ENCODE measurements at places on chromosomes 7 and 10. TPM values are rescaled to one million over a fixed set of nuclear protein-coding genes. Genes with fewer than 3 reads are reported as not detected.

DNA sequence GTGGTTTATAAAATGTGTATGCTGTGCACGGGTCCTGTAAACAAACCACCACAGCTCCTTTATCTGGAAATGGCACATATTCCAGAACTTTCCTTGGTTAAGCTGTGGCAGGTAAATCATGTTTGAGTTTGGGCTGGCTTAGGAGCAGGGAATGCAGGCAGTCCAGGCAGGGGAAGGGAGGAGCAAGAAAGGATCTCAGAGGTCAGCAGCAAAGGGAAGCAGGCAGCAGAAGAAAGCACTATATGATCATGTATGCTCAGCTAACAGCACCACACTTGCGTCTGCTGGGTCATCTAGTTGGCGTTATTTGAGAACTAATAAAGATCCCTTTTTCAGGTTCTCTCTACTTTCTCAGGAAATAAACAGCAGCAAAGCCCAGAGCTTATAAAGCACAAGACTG lies 7.8 kb downstream of the ICA1 start:
- no peak for DNase-seq

Gene ING3
- total RNA-seq = 22.2 TPM

DNA sequence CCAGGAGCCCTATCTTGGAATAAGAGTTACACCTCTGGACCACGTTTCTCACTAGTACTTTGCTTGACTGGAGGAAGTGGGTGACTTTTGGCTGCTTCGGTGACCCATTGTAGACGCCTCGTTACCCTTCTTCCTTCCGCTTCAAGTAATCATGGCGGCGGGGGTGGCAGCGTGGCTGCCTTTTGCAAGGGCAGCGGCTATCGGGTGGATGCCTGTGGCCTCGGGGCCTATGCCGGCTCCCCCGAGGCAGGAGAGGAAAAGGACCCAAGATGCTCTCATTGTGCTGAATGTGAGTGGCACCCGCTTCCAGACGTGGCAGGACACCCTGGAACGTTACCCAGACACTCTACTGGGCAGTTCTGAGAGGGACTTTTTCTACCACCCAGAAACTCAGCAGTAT lies 1.5 kb downstream of the KCND2 start:
- no peak for DNase-seq

DNA sequence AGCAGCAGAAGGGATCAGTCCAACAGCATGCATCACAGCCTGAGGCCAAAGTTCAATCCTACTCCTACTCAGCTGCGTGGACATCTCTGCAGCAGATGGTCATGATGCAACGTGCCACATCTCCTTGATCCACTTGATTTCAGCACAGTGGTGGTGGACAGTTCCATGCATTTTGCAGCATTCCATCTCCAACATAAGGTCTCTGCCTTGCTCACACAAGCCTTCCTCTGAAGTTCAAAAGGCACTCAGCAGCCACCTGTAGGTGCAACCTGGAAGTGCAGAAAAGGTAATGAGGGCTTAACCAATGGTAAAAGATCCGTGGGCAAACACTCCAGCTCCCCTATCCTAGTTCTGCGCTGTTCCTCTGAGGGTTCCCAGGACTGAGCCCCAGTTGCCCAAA lies 57.5 kb upstream of the CHCHD3 start:
- DNase-seq = no peak

- peak; percentile 75 for DNase-seq
Observed at GRCh38 chr10:5293691-5294550, 70.8 kb upstream of the UCN3 start.

DNA sequence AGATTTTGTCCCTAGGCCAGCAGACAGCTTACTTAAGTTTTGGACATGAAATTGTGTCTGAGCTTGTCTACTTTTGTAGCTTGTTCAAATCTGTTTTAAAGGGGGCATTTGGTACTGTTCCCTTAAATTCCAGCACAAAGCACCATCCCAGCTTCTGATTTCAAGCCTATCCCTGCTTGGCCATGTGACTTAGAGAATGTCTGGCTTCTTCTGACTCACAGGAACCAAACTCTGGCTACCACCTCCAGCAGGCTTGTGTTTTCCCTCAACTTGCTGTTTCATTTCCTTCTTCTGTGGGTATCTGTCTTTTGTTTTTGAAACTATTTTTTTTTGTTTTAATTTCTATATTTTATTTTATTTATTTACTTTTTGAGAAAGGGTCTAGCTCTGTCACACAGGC lies 97.9 kb upstream of the FZD8 start:
- no peak for DNase-seq

Gene ALOX5
- 0.68 TPM for total RNA-seq

Gene LRRC17
- not detected for total RNA-seq

DNA sequence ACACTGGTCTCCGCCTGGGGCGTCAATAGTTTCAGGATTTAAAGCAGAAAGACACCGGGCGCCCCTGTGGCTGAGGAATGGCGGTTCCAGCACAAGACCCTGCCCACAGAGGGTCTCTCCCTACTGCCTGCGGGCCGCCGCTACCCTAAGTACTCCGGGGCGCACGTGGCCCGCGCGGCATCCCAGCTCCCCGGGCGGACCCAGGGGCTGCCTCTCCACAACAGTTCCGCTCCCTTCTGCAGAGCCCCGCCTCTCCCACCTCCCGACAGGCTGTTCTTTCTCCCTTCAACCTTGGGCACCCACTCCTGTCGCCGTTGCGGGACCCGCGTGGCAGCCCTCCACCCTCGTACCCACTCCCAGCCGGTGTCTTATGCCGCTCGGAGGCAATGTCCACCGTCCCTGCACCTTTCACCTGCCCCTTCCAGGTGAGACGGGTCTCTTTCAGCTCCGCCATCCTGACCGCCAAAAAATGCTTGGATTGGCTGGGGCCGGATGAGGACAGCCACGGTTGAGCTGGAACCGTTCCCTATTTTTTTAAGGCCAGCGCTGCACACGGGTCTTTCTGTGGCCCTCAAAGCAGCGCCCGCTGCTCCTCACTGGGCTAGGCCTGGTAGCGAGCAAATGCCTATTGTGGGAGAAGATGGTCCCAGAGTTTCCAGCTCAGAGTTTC lies 1.6 kb upstream of the NKX2-3 start:
- no peak for DNase-seq

DNA sequence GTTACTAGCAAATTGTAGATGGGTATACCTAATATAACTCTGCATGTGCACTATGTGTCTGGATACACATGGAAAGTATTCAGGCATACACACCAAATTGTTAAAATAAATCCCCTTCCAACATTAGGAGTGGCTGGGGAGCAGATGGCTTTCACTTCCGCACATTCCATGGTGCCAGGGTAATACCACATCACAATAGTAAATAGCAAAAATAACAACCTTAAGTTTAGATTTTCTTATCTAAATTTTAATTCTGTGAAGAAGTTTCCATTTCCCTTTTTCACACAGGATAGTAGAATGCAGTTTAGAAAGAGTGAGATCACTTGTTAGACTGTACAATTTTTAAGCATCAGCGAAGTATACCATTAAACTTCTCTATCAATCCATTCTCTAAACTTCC lies 5.8 kb upstream of the ALOX5 start:
- no peak for DNase-seq

Gene GLI3
- total RNA-seq = 0.64 TPM

Gene NEBL
- 3.0 TPM for total RNA-seq

Gene KNDC1
- 0.07 TPM for total RNA-seq

DNA sequence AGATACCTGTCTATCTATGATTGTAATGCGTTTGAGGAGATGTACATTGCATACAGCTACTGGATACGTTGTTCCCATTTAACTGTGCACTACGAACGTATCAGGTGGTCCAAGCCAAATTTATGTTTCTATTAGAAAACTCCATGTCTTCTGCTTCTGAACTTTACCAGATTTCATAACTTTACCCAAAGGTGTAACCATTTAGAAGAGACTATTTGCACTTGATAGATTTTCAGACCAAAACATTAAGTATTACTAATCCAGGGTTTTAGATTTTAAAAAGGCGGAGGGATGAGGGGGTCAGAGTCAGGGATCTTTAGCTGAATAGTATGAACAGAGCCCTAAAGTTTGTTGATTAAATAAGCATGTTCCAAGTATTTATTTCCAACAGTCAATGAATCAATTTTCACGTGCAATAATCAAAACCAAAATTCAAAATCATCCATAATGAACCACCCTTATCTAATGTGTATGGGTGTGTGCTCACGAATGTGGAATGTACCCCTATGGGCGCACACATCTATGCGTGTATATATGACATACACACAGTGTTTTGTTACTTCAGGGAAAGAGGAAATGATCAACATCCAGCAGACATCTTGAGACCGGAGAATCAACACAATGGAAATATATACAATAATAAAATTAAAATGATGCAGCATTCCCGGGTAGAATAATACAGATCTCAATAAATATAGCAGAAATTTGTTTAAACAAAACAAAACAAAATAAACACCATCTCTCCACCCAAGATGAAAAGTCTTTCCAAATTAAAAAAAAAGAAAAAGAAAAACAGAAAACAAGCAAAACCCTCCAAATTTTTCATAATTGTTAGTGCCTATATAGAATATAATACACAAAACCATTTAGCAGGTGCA lies 3.4 kb downstream of the FEZF1 start:
- DNase-seq = no peak

DNA sequence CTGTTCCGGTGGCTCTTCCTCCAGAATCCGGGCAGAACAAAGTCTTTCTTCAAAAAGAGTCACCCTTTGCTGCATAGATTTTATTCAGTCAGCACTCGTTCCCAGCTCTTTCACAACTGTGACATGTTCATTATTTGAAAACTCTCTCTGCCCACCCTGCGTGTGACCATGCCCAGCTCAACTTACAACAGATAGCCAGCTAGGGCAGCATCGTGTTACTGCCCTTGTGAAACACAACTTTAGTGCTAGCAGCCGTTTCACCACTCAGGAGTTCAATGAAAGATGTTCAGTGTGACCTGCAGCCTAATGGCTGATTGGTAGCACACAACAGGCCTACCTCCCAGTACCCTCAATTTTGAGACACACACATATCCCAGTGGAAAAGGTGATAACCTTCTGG lies 57.9 kb downstream of the ZNF438 start:
- DNase-seq = no peak

- DNase-seq = no peak
Observed at GRCh38 chr7:5177060-5177459, 13.0 kb upstream of the WIPI2 start.

GRCh38 chr10:16993186-16993585 lies 136.4 kb downstream of the CUBN start:
- DNase-seq = no peak

- DNase-seq = no peak
Observed at GRCh38 chr7:265192-265997, 24.6 kb upstream of the FOXL3 start.

GRCh38 chr7:145092766-145093165 lies 256.9 kb upstream of the TPK1 start:
- DNase-seq = no peak

Gene MYL10
- total RNA-seq = not detected

DNA sequence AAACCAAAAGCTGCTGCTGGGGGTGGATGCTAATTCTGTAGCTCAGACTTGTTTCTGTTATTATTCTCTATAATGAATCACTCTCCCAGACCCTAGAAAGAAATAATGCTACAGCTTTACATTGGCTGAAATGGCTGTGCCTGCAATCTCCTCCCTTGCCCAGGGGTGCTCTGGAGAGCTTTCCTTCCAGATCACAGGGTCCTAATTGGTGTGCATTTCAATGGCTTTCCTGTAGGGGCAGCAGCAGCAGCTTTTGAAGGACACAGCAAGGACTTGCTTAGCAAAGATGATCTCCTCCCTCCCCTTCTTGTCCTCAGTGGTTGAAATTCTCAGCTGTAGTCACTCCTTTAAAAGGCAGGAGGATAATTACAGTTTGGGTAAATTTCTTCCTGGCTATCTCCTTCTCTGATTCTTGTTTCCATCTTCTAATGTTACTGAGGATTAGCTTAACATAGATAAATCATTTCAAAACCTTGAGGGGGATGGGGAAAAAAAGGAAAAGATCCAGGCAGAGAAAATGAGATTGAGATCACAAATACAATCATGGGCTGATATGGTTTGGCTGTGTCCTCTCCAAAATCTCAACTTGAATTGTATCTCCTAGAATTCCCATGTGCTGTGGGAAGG lies 120.2 kb upstream of the CTTNBP2 start:
- DNase-seq = no peak

Gene TMEM178B
- total RNA-seq = 0.18 TPM

DNA sequence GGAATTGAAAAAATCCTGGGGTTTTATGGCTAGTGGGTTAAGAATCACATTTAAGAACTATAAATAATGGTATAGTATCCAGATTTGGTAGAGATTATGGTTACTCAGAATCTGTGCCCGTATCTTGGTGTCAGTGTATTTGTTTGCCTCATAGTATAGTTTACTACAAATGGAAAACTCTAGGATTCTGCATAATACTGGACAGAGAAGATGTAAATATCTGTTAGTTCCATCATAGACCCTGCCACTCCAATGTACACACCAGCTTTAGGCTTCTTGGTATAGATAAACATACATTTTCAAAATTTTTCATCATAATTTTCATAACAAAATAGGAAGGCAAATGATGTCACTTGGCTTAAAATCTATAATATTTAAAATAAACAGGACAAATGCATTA lies 108.1 kb downstream of the CFTR start:
- DNase-seq = no peak

- DNase-seq = no peak
Observed at GRCh38 chr7:99027241-99027640, 116.7 kb downstream of the SMURF1 start.

Gene RPEL1
- not detected for total RNA-seq

Gene GIMAP1
- total RNA-seq = 10.7 TPM

All from activated naive CD4-positive, alpha-beta T cell treated with anti-CD3 and anti-CD28 coated beads, Interleukin-2, amount 50 U/mL, for 72 hours (primary cell).